CD4-positive, alpha-beta T cell treated with Interleukin-6 for 4 hours (primary cell): ENCODE measurements at places on chromosomes 7 and 10.
A peak's percentile ranks its signal among the peaks of the same experiment; 100 is the strongest.

GRCh38 chr7:117272017-117272759 lies 50.7 kb downstream of the WNT2 start:
- no peak for DNase-seq

DNA sequence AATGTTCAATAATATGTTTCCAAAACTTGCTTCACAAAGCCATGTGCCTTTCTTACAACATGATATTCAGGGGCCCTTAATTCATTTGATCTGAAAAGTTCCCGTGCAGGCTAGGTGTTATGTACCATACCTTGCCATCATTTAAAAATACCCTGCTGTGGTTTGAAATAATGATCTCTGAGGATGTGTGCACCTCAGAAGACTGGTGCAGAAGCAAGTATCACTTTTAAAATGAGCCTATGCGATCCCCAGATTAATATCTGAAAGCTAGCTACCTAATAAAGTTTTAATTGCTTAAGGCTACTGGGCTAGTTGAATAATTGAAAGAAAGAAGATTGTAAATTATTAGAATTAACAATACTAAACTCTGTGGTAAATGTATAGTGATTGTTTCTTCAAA lies 262.4 kb downstream of the CDK14 start:
- no peak for DNase-seq

DNA sequence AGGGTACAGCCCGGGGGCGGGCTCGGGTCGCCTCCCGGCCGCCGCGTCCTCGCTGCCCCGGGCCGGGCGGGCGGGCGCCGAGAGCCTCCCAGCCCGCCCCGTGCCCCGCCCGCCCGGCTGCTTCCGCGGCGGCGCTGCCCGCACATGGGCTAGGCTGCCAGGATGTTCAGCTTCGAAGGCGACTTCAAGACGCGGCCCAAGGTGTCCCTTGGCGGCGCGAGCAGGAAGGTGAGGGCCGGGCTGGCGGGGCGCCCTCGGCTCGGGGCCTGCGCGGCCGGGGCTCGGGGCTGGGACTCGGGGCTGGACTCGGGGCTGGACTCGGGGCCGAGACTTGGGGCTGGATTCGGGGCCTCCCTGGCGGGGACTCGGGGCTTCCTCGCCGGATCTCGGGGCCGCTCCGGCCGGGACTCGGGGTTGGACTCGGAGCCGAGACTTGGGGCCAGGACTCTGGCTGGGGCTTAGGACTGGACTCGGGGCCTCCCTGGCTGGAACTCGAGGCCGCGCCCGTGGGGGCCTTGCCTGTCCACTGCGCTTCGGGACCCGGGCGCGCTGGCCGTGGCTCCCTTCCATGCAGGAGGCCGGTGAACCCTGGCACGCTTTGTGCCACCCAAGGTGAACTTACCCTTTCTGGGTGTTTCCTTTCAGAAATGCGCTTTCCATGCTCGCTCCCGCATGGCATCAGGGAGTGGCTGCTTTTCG lies 534 bp downstream of the UBE3C start:
- peak; percentile 72 for DNase-seq

GRCh38 chr10:79005126-79005810 lies 63.5 kb upstream of the ZMIZ1 start:
- no peak for DNase-seq

DNA sequence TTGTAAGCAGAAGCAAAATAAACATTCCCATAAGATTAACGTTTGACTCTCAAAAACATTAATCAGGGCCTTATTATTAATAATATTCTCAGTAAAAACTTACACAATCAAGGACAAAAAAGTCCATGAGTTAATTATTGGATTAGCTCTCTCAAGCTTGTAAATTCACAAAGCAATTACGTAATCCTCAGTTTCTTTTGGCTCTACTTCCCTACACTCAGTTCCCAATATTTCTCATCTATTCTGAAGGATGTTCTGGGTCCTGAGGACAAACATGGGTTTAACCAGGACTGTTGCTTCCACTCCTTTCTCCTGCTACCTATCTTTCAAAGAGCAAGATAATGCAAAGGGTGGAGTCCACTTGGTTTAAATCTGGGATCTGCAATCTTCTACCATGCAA lies 15.1 kb downstream of the FBXL13 start:
- DNase-seq, result no peak

GRCh38 chr10:101655570-101655969 lies 39.4 kb downstream of the FBXW4 start:
- DNase-seq, result no peak

DNA sequence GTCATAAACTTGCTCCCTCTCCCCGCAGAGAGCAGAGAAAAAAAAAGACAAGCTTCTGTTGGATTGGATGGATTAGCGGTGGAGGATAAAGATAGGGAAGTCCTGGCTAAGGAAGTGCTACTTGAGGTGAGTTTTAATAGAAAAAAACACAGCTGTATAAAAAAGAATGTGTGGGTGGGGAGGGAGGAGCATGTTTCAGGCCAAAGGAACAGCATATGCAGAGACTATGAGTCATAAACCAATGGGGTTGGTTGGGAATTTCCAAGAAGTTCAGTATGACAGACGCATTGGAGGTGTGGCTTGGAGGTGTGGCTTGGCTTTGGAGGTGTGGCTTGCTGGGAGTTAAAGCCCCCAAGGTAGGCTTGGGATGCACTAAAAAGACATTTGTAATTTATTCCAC lies 103.0 kb upstream of the LSM8 start:
- no peak for DNase-seq

DNA sequence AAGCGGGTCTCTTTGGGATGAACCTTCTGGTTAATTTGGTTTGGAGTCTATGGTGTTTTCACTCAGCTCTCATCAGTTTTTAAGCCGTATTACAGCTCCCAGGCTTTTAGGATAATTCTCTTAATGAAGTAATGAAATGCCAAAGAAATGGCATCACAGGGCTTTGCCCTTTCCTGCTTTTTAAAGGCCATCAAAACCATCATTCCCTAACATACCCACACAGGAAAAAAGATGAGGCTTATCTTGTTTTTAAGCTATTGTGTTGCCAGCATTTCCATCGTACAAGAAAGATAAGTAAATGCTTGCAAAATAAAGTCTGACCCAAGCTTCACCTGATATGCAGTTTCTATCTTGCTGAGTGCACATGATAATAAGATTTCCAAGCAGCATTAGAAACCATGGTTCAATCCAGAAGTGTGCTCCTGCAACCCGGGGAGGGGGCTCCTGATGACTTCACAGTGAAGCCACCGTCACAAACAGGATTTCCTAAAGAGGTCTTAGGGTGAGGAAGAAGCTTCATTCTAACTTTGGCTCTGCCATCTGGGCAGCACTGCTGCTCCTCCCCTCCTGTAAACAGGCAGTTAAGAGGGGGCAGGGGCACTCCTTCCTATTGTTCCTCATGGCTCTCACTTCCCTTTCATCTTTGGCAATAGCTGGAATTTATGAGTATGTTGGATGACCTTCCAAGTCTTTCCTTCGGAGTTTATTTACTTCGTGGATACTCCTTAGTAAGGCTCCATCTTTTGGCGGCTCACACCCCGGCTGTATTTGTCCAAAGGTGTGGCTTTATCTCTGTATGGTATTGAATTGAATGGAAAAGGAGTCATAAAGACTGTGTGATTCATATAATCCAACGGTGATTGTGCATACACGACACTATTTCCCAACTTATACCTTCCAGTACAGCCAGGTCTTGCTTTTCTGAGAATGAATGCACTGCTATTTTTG lies 55.2 kb upstream of the FAM133B start:
- DNase-seq, result no peak

DNA sequence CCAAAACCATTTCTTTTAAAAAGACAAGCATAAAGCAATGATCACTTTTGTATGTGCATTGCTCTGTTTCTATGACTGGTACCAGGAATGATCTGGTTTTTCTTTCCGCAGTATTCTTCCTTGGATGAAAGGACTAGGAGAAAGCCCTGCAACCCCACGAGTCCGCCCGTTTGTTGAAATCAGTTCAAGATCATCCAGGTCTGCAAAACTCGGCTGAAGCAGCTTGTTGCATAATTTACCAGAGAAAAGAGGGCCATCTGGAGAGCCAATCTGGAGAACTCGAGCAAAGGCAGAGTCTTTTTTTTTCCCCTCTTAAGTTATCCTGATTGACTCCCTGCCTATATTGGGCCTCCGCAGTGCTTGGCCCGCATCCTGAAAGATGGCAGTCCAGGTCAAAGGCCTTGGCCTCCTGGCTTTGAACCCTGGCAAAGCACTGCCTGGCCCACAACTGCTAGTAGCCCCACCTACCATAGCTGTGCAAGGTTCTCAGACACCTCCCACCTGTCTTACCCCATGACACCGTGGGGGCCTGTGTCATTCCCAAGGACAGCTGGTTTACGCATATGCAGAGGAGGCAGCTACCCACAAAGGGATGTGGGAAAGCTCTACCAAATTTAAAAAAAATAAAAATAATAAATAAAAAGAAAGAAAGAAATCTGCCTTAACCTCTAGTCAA lies 572.2 kb downstream of the INHBA start:
- no peak for DNase-seq

- no peak for DNase-seq
Observed at GRCh38 chr10:73584737-73585136, 6.4 kb downstream of the USP54 start.

GRCh38 chr7:69204943-69205342 lies 393.3 kb upstream of the AUTS2 start:
- no peak for DNase-seq

GRCh38 chr10:44372181-44372580 lies 12.7 kb downstream of the CXCL12 start:
- no peak for DNase-seq

GRCh38 chr10:30207485-30208052 lies 141.5 kb downstream of the MTPAP start:
- DNase-seq, result no peak

GRCh38 chr10:87860156-87860795 lies 3.1 kb downstream of the KLLN start:
- peak; percentile 45 for DNase-seq

- DNase-seq, result no peak
Observed at GRCh38 chr10:73999703-74000102, 1.8 kb downstream of the VCL start.

- DNase-seq, result no peak
Observed at GRCh38 chr7:72416846-72417245, 4.7 kb upstream of the CALN1 start.

- DNase-seq, result no peak
Observed at GRCh38 chr10:75070961-75071428, 40.5 kb upstream of the SAMD8 start.

DNA sequence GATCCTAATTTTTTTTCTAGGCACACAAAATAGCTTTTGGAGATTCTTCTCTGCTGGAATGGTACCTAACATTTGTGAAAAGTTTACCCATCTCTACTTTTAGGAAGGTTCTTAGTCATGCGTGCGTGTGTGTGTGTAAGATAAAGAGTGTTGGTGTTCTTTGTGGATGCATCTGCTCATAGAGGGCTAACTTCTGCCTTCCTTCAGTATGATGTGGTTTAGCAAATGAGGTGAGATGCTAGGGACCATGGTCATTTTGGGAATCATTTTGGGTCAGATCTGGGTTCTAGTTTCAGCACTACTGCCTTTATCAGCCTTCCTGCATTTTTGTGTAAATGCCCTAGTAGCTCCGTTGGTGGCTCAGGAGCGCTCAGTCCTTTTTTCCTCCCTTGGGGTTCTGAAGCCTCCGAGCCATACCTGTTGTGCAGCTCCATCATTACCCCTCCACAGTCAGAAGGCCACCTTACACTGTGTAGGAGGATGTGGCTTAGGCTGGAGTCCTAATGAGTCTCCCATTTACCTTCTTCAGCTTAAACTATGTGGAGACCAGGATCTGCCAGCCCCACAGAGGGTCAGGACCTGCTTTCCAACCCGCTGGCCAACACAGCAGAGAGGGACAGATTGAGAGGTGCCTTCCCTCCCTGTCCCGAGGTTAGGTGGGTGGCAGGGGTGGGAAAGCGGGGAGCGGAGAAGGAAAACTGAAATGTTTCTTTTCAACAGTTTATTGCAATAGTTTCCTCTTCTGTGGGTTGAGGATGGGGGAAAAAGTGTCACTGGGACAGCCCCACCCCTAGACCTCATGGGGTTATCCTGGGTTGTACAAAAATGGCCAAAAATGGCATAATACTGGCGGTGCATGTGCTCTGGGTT lies 31.2 kb downstream of the TSPAN14 start:
- no peak for DNase-seq
